Effector memory CD8-positive, alpha-beta T cell (primary cell): ENCODE measurements at places on chromosomes 6 and 20.

DNA sequence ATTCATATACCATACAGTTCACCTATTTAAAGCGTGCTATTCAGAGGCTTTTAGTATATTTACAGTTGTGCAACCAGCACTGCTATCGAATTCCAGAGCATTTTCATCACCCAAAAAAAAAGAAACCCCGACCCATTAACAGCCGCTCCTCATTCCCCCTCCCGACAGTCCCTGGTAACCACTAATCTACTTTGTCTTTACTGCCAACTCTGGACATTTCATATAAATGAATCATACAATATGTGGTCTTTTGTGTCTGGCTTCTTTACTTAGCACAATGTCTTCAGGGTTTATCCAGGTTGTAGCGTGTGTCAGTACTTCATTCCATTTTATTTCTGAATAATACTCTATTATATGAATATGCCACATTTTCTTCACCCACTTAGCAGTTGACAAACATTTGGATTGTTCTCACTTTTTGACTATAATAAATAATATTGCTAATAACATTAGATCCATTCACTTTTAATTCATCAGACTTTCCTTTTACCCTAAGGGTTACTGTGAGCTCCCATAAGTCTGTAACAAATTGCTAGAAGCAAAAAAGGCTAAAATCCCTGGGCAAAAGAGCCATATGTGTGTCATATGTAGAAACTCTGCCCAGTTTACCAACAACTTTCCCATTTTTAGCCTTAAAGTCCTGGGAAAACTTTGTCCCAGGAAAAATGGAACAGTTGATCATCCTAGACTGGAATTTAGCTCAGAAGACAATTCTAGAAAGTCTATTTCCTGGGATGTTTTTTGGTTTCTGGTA, 23.2 kb upstream of the ROS1 start:
- H3K4me3 ChIP-seq = no peak overlapping the region
- no peak for DNase-seq
- peaks cover 43% of the 10 kb centered on the region for H3K27me3 ChIP-seq
- no peak overlapping the region for H3K27ac ChIP-seq
- no peaks in the 10 kb centered on the region for H3K4me1 ChIP-seq
- no peaks in the 10 kb centered on the region for H3K36me3 ChIP-seq

- H3K36me3 ChIP-seq = no peaks in the 10 kb centered on the region
- no peak overlapping the region for H3K4me3 ChIP-seq
- DNase-seq = no peak
- H3K27ac ChIP-seq = no peak overlapping the region
- H3K27me3 ChIP-seq = no peaks in the 10 kb centered on the region
Observed at GRCh38 chr6:97656706-97657350, 373.8 kb upstream of the MMS22L start.

DNA sequence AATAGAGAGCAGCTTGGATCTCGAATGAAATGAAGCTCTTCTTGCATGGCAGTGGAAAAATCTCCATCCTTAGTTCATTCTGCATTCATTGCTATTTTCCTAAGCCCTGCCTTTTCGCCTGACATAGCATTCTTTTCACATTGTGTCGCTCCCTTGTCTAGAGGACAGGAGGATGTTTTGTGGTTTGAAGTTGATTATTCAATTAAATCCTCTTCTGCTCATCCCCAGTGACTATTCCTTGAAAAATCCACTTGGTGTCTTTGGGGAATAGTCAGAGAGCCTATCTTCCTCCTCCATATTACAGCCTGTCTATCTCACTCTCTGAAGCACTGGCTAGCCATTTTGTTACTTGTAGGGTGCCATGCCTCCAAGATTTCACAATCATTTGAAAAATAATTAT, 161.2 kb downstream of the KLHL32 start:
- no peak for DNase-seq
- H3K4me1 ChIP-seq = peaks cover 5% of the 10 kb centered on the region
- no peak overlapping the region for H3K27ac ChIP-seq
- no peaks in the 10 kb centered on the region for H3K27me3 ChIP-seq
- no peaks in the 10 kb centered on the region for H3K36me3 ChIP-seq
- no peak overlapping the region for H3K4me3 ChIP-seq

DNA sequence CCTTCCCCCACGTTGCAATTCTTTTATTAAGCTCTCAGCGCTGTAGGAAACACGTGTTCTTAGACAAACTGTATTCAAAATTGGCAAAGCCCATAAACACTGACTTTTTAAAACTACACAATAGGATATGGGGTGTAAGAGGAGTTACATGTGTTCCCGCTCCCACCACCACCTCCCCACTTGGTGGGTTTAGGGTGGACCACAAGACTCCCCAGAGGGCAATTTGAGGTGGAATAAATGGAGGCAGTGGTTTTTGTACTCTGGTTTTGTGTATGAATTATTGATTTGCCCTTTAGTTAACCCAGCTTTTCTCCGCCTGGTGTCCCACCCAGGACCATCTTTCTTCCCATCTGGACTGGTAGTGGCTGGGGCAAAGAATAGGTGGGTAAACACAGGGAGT, 3.7 kb downstream of the UQCC2 start:
- H3K4me1 ChIP-seq = peaks cover 34% of the 10 kb centered on the region
- peaks cover 19% of the 10 kb centered on the region for H3K36me3 ChIP-seq
- H3K27ac ChIP-seq = no peak overlapping the region

DNA sequence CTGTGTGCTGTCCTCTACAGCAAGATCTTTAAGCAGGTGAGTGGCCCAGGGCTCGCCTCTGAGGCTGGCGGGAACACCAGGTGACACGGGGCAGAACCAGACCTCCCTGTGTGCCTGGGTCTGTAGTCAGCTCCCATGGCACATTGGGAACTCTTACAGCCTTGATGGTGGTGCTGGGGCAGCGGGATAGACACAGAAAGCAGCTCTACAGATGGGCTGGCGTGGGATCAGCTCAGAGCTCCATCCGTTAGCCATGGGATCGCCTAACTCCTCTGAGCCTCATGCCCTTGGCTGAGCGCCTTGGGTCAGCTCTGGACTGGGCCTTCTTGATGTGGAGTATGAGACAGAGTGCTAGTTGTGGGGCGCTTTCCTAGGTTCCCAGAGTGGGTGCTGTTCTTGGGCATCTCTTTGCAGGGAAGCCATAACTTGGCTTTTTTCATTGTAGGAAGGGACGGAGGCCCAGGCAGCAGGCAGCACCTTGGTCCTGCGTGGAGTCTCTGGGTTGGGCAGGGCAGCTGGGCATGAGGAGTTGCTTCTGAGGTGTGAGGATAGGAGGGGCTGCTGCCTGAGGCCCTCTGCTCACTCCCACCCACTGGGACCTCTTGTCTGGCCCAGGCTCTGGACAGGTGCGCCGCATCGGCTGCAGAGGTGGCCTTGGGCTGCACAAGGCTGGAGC, 51.3 kb downstream of the EFCAB8 start:
- H3K4me1 ChIP-seq = peaks cover 3% of the 10 kb centered on the region
- H3K27ac ChIP-seq = no peak overlapping the region
- no peaks in the 10 kb centered on the region for H3K36me3 ChIP-seq
- DNase-seq = no peak
- no peak overlapping the region for H3K4me3 ChIP-seq
- no peaks in the 10 kb centered on the region for H3K27me3 ChIP-seq

- H3K4me3 ChIP-seq = peak overlapping the region; percentile 58
- H3K36me3 ChIP-seq = peaks cover 20% of the 10 kb centered on the region
- no peak for DNase-seq
- peaks cover 9% of the 10 kb centered on the region for H3K27me3 ChIP-seq
- peak overlapping the region; percentile 57 for H3K27ac ChIP-seq
- H3K4me1 ChIP-seq = peaks cover 44% of the 10 kb centered on the region
Observed at GRCh38 chr6:117613920-117614560, 11.7 kb upstream of the GOPC start.

- DNase-seq = no peak
- H3K4me1 ChIP-seq = no peaks in the 10 kb centered on the region
- H3K27me3 ChIP-seq = no peaks in the 10 kb centered on the region
- no peak overlapping the region for H3K27ac ChIP-seq
- H3K4me3 ChIP-seq = no peak overlapping the region
Observed at GRCh38 chr6:74069089-74069581, 373.1 kb downstream of the CD109 start.

DNA sequence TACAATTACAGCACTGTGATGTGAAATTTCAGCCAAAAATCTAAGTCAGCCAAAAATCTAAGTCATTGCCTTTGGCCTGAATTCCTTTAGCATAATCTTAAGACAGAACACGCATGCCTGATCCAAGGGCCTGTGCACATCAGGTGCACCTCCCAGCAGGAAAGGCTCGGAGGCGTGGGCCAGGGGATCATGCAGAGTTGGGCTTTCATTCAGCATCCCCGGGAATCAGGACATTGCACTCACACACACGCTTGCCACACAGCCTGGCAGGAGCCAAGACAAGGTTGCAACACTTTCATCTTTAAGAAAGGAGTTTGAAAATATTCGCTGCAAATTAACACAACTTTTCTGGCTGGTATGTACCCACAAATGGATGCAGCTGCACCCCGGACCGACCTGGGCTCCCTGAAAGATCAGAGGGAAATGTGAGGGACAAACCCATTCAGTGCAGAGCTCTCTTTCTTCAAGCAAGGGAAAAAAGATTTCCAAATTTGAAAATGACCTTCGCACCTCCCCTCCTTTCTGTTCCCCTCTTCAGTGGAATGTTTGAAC, 48.8 kb downstream of the ERMARD start:
- peaks cover 4% of the 10 kb centered on the region for H3K36me3 ChIP-seq
- no peak for DNase-seq
- H3K27me3 ChIP-seq = peaks cover 21% of the 10 kb centered on the region
- no peak overlapping the region for H3K4me3 ChIP-seq

GRCh38 chr6:16200321-16200883, 38.0 kb upstream of the GMPR start:
- no peak for DNase-seq
- peaks cover 26% of the 10 kb centered on the region for H3K27me3 ChIP-seq
- no peaks in the 10 kb centered on the region for H3K36me3 ChIP-seq
- H3K4me3 ChIP-seq = no peak overlapping the region
- no peak overlapping the region for H3K27ac ChIP-seq
